ENCODE measurements at places on chromosomes 2 and 18.

- no peak for DNase-seq
Observed at GRCh38 chr2:118062048-118062447, 26.2 kb upstream of the INSIG2 start.

GRCh38 chr2:233349005-233349998, 5.0 kb upstream of the DGKD start:
- DNase-seq = no peak

GRCh38 chr2:126496493-126496892, 159.5 kb upstream of the GYPC start:
- DNase-seq = no peak

GRCh38 chr18:52343138-52343537, 3.1 kb downstream of the DCC start:
- DNase-seq = no peak

GRCh38 chr2:110875384-110875725, 143.0 kb downstream of the ACOXL start:
- DNase-seq = no peak

- no peak for DNase-seq
Observed at GRCh38 chr2:218194880-218195279, 22.1 kb upstream of the ARPC2 start.

Measured in activated naive CD4-positive, alpha-beta T cell treated with anti-CD3 and anti-CD28 coated beads, Interleukin-2, amount 50 U/mL, for 16 hours (primary cell).